ENCODE measurements at places on chromosomes 12 and 14.

- DNase-seq = no peak
Observed at GRCh38 chr12:44655846-44656245, 220.3 kb downstream of the NELL2 start.

DNA sequence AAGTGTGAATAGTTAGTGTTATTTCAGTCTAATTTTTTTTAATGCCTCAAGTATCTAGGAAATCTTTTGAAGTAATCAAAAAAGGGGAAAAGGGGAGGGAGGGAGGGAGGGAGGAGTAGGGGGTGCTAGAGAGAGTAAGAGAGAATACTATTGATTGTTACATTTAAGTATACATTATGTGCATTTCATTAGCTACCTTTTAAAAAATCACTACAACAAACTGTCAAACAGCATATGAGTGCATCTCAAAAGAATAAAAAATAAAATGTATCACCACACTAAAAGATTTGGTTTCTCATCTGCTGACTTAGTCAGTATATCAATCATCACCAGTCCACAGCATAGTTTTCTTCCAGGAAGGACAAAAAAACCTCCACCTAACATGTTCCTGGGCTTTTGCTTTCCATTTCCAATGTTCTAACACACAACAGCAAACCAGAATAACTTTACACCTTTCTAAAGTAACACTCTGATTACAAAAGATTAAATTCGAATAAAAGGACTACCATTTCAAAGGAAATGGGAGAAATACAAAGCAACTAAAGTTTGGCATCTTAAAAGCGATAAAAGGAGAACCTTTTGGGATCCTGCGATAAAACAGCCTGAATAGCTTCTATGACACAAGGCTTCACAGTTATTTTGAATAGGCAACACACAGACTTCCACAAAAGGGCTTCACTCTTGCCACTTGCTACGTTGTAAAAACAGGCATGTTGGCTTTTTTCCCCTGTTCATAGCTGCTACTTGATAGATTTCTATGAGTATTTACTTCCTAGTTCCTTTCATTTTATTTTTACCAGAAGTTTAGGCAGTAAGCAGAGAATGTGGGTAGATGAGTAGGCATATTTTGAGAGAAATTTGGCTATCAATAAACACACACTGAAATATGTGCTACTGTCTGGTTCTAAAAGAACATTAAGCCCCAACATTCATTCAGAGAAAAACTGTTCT lies 160.9 kb downstream of the EPS8 start:
- DNase-seq = no peak

DNA sequence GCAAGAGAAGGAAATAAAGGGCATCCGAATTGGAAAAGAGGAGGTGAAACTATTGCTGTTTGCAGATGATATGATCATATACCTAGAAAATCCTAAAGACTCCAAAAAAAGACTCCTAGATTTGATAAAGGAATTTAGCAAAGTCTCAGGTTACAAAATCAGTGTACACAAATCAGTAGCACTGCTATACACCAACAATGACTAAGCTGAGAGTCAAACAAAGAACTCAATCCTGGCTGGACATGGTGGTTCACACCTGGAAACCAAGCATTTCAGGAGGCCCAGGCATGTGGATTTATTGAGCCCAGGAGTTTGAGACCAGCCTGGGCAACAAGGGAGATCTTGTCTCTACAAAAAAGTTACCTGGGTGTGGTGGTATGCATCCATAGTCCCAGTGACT lies 188.7 kb upstream of the PLXNC1 start:
- no peak for DNase-seq

- no peak for DNase-seq
Observed at GRCh38 chr12:25058658-25059058, 109.8 kb upstream of the BCAT1 start.

DNA sequence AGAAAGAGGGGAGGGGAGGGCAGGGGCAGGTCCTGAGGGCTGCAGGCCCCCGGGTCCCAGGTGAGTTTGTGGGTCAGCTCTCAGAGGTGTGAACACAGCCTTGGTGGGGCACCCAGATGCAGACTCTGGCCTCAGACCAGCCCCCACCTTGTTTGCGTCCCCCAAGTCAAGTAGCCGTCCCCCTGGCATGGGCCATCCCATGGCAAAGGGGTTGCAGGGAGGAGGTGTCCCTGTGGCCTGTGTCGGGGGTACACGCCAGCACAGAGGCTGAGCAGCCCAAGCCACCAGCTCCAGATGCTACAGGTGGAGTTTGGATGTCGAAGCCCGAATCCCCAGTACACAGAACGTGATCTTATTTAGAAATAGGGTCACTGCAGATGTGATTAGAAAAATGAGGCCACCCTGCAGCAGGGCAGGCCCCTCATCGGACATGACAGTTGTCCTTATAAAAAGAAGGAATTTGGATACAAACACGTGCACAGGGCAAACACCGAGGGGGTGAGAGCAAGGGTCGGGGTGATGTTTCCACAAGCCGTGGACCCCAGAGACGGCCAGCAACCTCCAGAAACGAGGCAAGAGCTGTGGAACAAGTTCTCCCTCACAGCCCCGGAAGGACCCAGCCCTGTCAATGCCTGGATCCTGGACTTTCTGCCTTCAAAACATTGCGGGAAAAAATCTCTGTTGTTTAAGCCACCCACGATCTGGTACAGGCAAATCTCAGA lies 141.2 kb upstream of the C14orf180 start:
- no peak for DNase-seq

DNA sequence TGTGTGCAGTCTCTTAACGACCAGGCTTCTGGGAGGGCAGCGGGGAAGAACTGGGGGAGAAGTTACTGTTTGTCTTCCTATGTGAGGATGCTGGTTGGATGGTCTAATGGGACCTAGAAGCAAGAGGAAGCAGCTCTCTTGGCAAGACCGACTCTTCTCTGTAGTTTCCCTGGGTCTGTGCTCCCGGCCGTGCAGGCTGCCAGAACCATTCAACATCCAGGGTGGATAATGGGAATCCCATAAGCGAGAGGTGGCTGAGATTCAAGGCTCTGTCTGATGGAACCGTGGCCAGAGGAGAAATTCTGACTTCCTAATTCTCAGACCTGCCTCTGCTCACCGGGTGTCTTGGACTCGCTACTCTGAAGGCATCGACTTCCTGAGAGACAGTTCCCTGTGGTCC lies 561.0 kb upstream of the TBX3 start:
- no peak for DNase-seq

GRCh38 chr12:92496790-92497189 lies 206.0 kb upstream of the PLEKHG7 start:
- no peak for DNase-seq

DNA sequence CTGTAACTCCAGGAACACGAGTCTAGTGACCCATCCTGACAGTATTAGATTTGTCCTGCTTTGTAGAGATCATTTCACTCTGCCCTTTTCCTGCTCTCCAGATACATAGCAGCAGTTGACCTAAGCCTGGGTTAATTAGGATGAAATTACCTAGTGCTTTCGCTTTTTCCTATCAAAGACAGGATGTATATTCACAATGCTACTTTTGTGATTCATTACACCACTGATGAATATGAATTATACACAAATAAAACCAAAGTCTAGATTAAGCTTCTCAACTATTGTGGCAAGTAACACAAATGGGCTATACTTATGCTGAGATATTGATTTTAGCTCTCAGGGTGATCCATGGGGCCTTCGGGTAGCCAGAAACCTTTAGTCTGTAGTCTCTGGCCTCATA lies 17.9 kb downstream of the CERS5 start:
- no peak for DNase-seq

DNA sequence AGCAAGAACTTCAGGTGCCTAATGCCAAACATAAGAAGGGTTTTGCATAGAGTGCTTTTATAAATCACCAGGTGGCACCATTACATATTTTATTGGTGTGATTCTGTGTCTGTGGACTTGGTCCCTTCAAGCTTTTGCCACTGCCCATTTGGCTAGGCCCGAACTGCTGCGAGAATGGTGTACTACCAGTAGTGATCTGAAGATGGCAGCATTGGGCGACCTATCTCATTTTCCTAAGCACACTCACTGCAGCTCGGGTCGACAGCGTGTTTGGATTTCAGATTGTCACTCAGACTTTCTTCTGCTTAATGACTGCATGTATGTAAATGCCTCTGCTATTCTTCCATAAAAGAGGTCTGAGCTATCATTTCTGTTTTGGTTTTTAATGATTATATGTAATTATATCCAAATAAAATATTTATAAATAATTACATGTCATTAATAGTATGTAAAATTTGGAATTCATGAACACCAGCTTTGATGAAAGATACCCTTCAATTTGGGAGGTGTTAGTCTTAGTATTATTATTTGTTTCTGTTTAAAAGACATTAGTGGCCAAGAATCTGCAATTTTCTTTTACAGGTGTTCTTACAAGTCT lies 78.5 kb downstream of the TPH2 start:
- DNase-seq = peak; percentile 46

DNA sequence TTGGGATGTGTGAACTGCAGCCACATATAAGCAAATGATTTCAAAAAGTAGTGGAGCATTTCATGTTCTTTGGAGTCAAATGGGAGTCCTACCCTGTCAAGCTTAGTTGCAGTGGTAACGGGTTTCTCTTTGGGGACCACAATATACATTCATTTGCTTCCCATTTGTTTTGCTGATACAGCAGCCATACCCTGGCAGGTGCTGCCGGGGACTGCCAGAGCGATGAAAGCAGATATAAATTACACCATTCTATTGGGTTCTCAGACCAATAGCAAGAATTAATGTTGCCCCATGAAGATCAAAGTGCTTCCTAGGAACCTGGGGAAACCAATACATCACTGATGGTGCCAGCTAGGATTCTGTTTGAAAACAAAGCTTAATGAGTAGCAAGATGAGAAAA lies 1621.5 kb upstream of the FLRT2 start:
- DNase-seq = no peak

DNA sequence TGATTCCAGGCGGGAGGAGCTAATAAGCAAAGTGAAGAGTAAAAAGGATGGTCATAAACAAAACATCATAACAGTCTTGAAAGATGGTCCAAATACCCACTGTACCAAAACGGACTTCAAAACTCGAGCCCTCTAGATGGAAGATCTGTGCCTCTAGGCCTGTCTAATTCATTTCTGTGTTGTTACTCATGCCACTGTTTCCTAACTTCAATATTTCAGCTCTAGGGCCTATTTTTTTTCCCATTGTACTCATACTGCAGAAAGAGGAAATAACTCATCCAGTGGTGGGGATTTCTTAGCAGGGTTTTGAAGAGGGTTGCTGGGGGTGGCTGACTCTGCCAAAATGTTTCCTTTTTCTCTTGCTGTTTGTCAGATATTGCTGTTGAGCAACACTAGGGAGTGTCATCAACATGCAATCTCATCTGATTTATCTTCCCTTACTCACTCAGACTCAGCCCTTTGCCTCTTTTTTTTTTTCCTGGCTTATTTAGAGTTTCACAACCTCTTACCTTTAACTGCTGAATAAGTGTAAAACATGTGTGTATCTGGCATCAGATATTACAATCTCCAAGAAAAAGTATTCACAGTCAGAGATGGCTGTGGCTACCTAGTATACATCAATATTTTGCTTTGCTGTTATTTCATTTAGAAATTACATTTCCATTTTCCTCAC lies 189.6 kb downstream of the DUSP6 start:
- peak; percentile 40 for DNase-seq

GRCh38 chr14:105069871-105070759 lies 4.9 kb upstream of the GPR132 start:
- peak; percentile 79 for DNase-seq

GRCh38 chr12:55728939-55729818 lies at the start of gene CD63:
Gene CD63, minus strand, starts transcription at chr12:55729009. Its CDS starts 668 bp downstream, at chr12:55728341.
- DNase-seq = peak; percentile 84

- DNase-seq = no peak
Observed at GRCh38 chr12:49233842-49234526, 30.9 kb upstream of the TUBA1C start.

GRCh38 chr12:40515041-40515816 lies 177.0 kb upstream of the CNTN1 start:
- no peak for DNase-seq

GRCh38 chr14:100067971-100068959 lies 3.0 kb downstream of the EVL start:
- DNase-seq = peak; percentile 90

DNA sequence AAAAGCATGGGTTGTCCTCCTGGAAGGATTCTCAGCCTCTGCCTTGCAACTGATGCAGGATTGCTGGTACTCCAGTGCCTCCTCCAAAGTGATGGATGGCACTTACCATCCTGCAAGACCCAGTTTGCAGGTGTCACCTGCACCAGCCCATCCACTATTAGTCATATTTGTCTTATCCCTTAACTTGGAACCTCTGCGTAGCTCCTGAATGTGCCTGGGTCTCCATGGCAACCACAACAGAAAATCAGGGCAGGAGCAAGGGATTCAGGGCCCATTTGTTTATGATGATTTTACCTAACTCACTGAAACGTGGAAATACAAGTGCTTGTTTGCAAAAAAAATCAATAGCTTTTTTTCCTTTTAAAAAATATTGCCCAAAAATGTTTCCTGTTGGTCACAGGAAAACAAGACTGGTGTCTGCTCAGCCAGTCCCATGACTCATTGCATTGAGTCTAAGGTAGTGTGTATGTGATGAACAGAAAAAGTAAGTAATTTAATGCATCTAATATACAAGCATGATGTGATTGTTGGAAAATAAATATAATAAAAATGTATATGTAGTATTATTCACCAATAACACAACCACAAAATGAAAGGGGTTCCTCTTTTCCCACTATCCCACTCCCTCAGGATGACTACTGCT lies 1196.3 kb upstream of the TMEM132C start:
- DNase-seq = no peak

GRCh38 chr12:121823727-121824115 lies 19.9 kb downstream of the SETD1B start:
- DNase-seq = no peak

GRCh38 chr12:90683871-90684270 lies 271.1 kb downstream of the CCER1 start:
- no peak for DNase-seq

DNA sequence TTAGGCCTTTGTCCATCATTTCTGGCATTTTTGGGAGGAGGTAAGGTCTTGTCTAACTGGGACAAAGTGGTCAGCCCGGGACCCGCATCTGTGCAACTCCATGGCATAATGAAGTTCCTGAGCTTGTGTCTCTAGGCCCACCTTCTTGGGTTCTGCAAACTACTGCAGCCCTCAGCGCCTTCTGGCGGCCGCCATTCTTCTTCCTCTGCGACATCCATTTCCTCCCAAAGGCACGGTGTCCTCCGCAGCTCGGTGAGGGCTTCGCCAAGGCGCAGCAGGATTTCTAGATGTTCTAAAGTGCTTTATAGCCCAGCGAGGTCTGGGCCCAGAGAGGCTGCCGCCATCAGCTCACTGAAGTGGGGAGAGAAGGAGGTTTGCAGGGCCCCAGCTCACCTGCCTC lies 134.4 kb upstream of the OR4E1 start:
- no peak for DNase-seq

DNA sequence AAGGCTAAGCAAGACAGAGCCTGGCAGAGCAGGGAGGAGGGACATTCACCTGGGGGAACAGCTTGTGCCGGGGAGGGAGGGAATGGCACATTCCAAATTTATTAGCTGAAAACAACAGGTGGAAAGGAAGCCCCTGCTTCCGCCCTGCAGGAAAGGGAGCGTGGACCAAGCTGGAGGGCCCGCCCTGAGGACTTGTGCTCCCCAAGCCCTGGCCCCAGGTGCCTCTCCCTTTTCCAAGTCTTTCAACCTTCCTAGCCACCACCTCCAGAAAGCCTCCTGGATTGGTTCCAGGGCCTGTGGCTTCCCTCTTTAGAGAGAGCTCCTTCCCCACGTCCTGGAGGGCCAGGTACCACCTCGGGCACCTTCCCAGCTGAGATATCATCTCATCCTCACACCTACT lies 2.7 kb downstream of the DEGS2 start:
- DNase-seq = no peak

Data from activated naive CD8-positive, alpha-beta T cell treated with anti-CD3 and anti-CD28 coated beads for 36 hours (primary cell).